ENCODE measurements at places on chromosomes 12 and 14.

DNA sequence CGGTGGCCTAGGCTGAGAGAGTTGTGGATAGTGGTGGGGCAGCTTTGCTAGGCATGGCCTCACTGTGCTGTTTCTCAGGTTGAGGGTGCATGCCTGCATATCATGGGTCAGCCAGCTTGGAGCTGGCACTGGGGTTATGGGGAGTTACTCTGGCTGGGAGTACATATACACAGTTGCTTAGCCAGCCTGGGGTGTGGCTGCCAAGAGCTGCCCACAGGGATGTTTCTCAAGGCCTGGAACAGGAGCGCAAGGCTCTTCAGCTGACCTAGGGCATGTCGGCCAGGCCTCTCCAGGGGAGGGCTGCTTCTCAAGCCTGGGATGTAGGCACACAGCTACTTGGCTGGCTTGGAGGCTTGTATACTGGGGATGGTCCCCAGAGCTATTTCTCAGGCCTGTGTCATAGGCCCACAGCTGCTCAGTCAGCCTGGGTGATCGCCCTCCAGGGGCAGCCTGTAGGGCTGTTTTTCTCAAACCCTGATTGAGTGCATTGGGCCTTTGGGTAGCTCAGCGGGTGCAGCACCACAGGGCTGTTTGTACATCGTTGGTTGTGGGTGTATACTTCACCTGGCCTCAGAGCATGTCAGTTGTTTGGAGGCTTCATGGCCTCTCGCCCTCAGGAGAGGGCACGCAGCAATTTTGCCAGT lies 114.9 kb downstream of the METTL25 start:
- no peak for DNase-seq

DNA sequence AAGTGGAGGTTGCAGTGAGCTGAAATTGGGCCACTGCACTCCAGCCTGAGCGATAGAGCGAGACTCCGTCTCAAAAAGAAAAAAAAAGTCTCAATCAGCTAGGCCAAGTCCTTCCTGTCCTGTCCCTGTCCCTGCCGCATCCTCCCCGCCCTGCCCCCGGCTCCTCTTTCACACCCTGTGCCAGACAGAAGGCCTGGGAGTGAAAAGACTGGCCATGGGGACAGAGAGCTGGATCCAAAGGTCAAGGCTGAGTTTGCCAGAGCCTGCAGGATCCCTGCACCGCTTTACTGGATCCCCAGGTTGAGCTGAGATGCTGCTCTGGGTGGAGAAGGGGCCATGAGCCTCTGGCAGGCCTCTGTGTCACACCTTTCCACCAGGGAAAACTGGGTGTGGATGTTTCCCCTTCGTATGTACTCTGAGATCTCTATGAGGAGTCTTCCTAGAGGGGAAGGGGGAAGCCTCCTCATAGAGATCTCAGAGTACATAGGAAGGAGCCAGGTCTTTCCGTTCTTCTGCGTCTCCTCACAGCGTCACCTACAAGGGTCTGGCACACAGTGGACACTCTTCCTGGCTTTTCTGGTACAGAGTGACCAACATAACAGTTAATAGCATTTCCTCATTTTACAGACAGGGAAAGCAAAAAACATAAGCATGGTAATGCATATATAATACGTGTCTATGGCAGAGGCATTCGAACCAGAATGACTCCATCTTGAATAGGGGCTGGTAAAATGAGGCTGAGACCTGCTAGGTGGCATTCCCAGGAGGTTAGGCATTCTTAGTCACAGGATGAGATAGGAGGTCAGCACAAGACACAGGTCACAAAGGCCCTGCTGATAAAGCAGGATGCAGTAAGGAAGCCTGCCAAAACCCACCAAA lies 35.1 kb downstream of the NINJ2 start:
- no peak for DNase-seq

DNA sequence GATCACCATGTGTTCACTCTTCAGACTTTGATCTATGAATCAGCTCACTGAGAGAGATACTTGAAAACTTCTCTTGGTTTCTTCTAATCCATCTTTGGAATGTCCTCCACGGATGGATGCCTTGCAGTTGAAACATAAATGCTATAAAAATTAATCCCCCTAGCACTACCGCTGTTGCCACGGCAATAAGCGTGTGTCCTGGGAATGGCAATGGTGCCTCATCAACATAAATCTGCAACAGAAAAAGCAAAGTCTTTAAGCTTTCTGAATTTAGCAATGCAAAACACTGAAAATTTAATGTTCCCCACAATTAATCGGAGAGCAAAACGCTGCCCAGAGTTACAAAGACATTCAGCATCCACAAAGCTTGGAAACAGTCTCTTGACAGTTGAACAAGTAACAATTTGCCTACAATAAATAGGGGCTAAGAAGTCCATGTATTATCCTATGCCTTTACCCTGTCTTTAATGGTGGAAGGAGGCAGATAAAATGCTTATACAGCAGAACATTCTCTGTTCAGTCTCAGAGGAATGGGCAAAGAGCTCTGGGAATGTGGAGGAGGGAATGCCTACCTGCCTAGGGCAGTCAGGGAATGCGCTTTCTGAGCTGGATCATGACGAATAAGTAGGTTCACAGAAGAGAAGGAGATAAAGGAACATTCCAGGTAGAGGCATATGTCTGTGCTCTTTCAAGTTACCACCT lies 70.9 kb upstream of the PPP4R3A start:
- DNase-seq = no peak

DNA sequence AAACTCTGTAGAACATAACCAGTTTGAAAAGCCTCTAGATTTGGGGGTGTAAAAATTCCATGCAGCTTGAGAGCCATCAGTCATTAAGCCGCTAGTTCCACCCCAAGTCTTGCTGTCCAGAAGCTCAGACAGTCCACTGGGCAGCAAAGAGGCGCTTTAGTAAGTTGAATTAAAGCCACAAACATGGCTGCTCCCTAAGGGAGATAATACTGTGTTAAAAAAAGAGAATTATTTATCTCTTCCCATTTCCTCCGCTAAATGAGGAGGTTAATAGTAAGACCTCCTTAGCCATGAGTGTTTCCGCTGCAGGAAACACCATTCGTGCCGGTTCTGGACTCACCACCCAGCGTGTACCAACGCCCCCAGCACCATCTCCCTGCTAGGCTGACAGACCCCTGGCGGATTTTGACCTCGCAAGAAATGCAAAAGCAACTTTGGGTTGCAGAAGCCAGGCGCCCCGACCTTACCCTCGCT lies 536 bp downstream of the TM7SF3 start:
- DNase-seq = peak; percentile 64

DNA sequence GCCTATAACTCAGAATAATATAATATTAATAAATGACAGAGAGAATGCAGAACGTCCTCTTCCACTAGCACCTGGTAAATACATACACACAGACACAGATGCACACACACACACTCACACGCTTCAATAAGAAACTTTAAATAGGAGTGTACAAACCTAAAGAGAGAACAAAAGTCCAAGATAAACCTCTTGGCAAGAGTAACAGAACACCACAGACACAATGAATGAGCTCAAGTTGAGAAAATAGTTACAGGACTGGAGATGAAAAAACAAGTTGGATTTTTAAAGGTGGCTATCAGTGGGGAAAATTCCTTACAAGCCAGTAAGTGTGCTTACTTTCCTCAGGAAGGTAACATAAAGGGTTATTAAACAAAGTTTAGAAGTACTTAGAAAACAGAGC lies 35.2 kb downstream of the CRY1 start:
- DNase-seq = no peak

- no peak for DNase-seq
Observed at GRCh38 chr14:33945210-33946088, 5.4 kb downstream of the EGLN3 start.

DNA sequence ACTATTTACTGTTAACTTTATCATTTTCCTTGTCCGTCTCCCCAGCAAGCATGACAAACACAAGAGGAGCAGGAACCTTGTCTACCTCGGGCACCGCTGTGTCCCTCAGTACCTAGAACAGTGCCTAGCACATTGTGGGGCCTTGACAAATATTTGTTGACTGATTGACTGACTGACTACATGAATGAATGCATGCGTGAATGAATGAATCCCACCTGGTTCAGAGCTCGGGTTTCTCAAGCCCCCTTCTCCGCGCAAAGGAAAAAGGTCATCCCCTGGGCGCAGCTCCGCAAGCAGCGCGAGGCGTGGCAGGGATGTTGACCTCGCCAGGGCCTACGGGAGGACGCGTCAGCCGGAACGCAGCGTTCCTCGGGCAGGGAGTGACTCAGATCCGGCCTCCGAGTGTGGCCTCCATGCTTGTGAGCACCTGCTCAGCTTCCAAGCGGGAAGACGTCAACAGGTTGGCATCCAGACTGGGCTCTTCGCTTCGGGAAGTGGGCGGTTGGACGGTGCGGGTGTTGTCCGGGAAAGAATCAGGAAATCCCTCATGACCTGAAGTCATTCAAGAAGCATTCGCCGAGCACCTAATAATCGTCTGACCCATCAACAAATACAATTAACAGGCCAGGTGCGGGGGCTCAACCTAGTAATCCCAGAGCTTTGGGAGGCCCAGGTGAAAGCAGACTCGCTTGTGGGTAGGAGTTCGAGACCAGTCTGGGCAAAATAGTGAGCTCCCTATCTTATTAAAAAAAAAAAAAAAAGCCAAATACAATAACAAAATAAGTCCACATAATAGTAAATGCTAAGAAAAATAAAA lies 13.9 kb upstream of the UBC start:
- DNase-seq = no peak

- no peak for DNase-seq
Observed at GRCh38 chr14:100784523-100785337, 41.2 kb upstream of the MEG3 start.

DNA sequence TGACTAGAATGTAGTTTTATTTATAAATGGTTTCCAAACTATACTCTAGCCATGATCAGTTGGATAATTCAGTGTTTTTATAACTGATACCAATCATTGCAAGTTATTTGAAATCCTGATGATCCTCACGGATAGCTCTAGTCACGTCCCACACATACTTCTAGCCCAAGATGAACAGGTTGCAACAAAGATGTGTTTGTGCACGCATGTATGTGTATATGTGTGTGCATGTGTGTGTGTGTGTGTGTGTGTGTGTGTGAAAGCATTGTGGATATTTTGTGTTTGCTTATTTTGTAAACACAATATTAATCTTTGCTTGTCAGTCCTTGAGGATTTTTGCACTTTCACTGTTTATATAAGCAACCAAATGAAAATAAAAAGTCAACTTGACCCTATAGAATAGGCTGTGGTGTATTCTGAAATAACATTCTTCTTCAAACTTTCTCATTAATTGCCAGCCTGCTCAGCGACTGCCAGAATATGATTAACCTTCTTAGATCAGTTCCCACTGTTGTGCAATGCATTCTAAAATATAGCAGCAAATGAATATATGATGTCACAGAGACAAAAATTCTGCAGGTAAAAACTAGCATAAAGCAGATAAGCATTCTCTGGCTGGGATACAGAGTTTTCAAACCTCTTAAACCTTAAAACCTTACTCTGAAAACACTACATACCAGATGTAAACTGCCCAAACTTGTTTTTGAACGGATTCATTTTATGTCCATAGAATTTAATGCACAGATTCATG lies 48.8 kb upstream of the HIF1A start:
- no peak for DNase-seq

DNA sequence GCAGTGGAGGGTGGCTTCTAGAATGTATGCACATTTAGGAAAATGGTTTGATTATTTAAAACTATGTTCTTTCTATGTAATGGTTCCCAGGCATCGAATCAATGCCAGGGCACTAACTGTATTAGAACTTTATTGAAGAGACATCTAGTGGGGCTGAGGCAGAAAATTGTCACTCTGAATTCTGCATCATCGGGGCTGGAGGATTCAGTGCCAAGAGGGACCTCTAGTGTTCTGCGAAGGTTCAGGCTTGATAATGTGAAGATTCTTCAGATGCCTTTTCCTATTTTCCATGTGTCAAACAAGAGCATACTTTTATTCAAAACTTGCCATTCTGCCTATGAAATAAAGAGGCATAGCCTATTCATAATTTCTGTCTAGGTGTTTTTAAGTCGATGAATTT lies 146.3 kb downstream of the CAND1 start:
- no peak for DNase-seq
